ENCODE measurements at places on chromosomes 5 and 9.

- no peak for DNase-seq
These were observed 514.1 kb upstream of the MEF2C start for GRCh38 chr5:89397096-89397495.

GRCh38 chr5:2805080-2805479, 53.6 kb upstream of the IRX2 start:
- DNase-seq, result no peak

DNA sequence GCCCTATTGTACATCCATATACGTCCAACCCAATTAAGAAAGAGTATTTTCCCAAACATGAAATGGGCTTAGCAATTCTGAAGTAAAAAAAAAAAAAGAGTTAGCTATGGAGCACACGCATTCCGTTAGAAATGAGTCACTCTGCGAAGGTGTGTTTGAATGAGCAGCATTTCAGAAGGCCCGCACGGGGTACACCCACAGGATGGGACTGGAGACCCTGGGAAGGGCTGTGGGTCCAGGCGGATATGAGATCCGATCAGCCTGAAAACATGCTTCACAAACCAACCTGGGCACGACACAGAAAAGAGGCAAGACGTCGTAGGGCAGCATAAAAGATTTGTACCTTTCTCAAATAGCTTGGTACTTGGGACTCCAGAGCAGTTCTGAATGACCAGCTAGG, 173.9 kb upstream of the KLF9 start:
- no peak for DNase-seq

DNA sequence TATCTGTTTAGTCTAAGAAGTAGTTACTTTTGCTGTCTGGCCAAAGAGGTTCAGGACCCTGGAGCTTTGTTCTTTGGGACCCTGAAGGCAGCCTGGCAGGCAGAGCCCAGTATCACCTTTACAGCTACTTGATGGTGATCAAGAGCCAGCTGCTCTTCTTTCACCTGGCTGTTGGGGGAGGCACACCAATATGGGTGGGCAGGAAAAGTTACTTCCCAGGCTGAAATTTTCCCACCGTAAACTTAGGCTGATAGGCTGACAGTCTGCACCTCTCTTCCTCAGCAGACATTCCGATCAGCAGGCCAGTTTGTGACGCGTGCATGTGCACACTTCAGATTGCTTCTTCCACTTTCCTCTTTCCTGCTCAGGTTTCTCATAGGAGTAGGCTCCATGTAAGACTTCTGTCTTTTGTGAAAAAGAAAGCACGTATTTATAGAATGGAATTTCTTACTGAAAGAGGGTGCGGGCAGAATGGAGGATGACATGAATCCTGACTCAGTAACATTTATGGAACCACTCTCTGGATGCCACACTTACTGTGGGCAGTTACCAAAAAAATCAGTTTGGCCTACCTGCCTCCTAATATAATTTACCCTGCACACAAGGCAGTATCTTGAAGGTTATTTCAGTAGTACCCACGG, 223.9 kb upstream of the DMRT1 start:
- DNase-seq, result no peak

DNA sequence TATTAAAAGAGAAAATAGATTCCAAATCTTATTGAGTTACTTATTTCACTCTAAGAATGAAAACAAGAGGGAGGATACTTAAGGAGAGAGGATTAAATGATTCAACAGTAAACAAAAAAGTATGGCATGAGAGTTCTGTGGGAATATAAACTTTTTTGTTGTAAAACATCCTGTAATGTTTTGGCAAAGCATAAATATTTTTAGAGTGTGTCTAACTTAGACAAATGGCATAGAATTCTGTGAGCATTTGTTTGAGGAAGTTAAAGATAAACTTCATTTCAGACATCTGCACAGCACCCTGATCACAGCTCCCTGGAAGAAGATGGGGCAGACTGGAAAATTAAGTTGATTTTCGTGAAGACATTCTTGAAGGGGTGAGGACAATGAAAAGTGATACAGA, 246.8 kb upstream of the HAPLN1 start:
- DNase-seq, result no peak

- no peak for DNase-seq
These were observed 13.8 kb upstream of the NKD2 start for GRCh38 chr5:994821-995220.

DNA sequence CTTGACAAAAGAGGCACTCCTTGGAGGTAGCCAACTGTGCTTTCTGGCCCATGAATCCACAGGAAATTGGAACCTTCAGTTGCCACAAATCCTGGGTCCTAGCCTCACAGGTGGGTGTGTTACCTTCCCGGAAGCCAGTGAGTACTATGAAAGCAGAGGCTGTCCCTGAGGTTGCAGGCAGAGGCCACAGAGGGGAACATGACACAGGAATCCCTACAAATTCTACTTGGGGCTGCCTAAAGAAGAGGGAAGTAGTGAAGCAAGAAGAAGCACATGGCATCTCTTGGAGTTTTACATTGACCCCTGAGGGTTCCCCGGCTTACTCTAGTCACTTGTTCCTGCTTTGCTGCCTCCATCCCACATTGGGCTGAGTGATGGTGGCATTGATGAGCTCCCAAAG, 2.6 kb downstream of the SLC22A5 start:
- DNase-seq, result no peak

GRCh38 chr9:36559036-36559695, 13.5 kb upstream of the MELK start:
- DNase-seq, result no peak

GRCh38 chr9:69895659-69896058, 75.0 kb downstream of the CFAP95 start:
- DNase-seq, result no peak

DNA sequence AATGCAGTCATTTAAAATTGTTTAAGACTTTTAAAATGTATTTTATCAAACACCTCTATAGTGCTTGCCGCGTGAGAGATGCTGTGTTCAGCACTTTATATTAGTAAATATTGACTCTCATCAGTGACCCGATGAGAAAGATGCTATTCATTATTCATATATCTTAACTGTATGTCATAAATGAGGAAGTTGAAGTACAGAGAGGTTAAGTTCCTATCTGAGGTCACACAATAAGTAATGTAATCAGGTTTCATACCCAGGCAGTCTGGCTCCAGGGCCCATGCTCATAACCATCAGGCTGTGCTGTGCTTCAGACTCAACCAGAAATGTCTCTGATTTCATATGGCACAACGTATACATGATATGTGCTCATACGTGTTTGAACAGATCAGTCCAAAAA, 119.0 kb downstream of the SV2C start:
- no peak for DNase-seq

DNA sequence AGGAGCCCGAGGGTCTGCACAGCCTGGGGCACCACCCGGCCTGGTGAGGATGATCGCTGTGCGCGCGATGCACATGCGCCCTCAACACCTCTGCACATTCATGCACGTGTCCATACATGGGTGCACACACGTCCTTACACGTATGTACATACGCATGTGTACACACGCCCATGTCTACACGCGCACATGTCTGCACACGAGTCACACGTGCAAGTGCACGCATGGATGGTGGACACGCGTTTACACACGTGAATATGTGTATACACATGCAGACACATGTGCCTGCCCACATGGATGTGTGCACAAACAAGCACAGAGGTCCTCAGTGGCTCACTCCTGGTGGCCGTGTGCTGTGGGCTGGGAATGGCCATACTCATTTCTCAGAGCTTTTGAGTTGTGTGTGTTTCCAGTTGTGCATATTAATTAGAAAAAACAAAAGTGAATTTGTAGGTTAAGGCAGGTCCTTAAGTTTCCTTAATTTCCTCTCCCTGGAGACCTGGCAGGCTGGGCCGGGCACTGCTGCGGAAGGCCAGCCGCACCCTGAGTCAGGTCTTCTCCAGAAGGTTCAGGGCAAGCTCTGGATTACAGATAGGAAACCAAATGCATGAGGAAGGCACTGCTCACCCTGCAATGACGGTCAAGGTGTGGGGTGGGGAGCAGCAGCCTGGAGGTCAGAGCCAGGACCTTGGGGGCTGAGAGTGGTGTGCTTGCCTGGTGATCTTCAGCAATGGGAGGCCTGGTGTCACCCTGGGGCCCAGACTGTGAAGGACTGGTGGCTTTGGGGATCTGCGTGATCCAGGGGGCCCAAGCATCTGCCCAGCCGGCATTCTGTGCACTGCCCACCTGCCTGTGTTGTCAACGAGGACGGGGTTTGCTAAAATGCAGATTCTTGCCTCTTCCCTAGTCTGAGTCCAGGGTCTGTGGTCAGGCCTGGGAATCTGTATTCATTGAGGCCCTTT, 1.3 kb upstream of the RNU6ATAC start:
- peak; percentile 5 for DNase-seq

DNA sequence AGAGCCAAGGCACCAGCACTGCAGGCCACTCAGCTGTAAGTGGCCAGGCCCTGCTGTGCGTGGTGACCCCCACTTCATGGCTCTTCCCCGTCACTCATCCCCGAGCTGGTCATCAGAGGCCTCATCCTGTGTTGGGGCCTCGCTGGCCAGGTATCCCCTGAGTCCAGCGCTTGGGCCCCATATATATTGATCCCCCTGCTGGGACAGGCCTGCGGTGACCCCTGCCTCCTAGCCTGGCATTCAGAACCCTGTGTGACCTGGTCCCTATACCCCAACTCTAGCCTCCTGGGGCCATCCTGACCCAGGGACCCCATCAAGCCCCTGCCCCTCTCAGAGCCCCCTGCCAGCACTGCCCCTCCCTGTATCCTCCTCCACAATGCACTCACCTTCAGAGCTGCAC, 12.7 kb downstream of the GBGT1 start:
- no peak for DNase-seq

GRCh38 chr5:172454358-172455086, at the start of gene SH3PXD2B:
TSS of gene SH3PXD2B (minus strand) at chr5:172454525. CDS start at chr5:172454352, 173 bp downstream.
- no peak for DNase-seq

GRCh38 chr5:80376557-80376956, 31.3 kb upstream of the ZFYVE16 start:
- DNase-seq, result no peak

GRCh38 chr5:142015781-142016533, 3.1 kb upstream of the GNPDA1 start:
- no peak for DNase-seq

GRCh38 chr5:175357995-175358394, 86.0 kb downstream of the DRD1 start:
- no peak for DNase-seq

DNA sequence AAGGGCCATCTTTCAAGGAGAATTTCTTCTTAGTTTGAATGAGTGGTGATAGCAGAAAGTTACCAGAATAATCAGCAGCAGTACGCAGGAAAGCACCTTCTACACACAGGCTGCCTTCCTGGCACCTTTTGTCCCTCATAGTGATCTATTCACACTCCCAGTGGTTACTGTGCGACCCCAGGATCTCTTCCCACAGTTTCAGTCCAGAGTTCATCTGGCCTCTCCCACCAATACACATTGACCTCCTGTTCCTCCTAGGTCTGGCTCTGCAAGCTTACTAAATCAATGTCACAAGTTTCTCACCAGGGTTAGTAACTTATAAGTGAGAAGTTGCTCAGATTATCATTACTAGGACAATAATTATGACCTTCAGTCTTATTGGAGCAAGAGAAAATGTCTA, 99.1 kb upstream of the PIK3R1 start:
- no peak for DNase-seq
